ENCODE measurements at places on chromosomes 12 and 14. TPM values are rescaled to one million over a fixed set of nuclear protein-coding genes. Genes with fewer than 3 reads are reported as not detected.
A peak's percentile ranks its signal among the peaks of the same experiment; 100 is the strongest.

DNA sequence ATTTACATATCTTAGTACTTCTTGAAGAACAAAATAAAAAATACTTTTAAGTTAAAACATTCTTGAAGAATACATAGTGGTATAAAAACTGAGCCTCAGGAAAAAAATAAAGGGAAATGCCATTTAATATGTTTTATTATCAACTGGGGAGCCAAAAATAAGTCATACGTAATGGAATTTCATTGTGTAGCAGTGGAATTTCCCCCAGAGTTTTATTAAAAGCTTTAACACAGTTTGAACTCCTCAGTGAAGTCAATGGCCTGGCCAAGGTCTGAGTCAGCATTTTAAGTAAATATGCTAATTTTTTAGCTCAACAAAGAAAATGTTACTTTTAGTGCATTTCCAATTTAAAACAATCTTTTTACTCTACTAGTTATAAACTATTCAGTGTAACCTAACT, 350.1 kb upstream of the ATP2B1 start:
- no peak overlapping the region for H3K4me3 ChIP-seq
- no peaks in the 10 kb centered on the region for H3K27me3 ChIP-seq
- no peak for DNase-seq
- H3K27ac ChIP-seq, result no peak overlapping the region

Gene CAPZA3
- total RNA-seq, result not detected

DNA sequence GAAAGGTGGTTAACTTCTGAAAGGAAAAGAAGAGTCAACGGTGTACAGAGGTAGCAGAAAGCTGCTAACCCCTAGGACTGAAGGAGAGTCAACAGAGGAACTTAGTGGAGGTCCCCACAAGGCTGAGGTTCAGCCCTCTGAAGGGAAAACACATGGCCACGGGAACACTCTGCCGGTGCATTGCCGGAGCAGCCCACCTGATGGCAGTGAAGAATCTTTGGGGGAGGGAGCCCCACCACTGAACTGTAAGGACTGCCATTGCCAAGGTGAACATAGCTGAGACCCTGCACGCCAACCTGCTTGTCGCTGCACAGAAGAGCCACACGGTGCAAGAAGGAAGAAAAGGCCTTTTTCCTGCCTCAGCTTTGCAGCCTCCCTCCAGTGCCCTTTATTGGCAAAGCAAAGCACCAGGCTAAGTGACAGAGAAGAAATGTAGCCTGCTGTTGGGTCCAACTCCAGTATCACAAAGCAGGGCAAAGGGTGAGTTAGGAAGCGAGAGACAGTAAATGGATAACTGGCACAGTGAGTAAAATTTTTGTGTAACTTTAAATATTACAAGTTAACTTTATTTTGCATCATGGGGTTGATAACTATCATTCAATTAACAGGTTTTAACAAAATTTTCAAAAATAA, 76.9 kb downstream of the LIN52 start:
- no peaks in the 10 kb centered on the region for H3K27me3 ChIP-seq
- no peak overlapping the region for H3K27ac ChIP-seq
- H3K36me3 ChIP-seq, result peaks cover 5% of the 10 kb centered on the region
- H3K4me3 ChIP-seq, result no peak overlapping the region
- H3K4me1 ChIP-seq, result no peaks in the 10 kb centered on the region

GRCh38 chr14:93959239-93960107, 16.9 kb downstream of the ASB2 start:
- peak overlapping the region; percentile 68 for H3K27ac ChIP-seq
- H3K4me3 ChIP-seq, result no peak overlapping the region
- DNase-seq, result peak; percentile 92
- H3K27me3 ChIP-seq, result no peaks in the 10 kb centered on the region
- H3K4me1 ChIP-seq, result peaks cover 96% of the 10 kb centered on the region

DNA sequence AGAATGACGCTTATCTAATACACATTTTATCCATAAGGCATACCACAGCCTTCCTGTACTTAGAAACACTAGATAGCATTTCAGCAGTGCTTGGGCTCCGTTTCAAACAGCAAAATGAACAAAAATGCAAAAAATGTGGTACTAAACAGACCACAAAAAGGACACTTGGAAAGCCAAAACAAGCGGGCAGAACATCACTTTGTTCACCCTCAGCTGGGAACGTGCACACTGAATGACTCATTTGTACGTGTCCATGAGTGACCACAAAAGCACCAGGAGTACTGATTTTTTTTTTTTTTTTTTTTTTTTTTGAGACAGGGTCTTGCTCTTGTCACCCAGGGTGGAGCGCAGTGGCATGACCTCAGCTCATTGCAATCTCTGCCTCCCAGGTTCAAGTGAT, 8.9 kb upstream of the FOXN3 start:
- H3K36me3 ChIP-seq, result no peaks in the 10 kb centered on the region
- H3K27me3 ChIP-seq, result no peaks in the 10 kb centered on the region

Gene DTX3
- 4.0 TPM for total RNA-seq

Measured in B cell (primary cell).